NCI-H2081 (cell line): ENCODE measurements at places on chromosomes 1 and 21.

- no peak for DNase-seq
These were observed 95.9 kb upstream of the CCDC190 start for GRCh38 chr1:162956922-162957321.

- no peak for DNase-seq
These were observed 14.3 kb downstream of the NADK start for GRCh38 chr1:1763657-1764621.

GRCh38 chr21:33109574-33110339 is 39.8 kb downstream of the OLIG1 start:
- DNase-seq: no peak

DNA sequence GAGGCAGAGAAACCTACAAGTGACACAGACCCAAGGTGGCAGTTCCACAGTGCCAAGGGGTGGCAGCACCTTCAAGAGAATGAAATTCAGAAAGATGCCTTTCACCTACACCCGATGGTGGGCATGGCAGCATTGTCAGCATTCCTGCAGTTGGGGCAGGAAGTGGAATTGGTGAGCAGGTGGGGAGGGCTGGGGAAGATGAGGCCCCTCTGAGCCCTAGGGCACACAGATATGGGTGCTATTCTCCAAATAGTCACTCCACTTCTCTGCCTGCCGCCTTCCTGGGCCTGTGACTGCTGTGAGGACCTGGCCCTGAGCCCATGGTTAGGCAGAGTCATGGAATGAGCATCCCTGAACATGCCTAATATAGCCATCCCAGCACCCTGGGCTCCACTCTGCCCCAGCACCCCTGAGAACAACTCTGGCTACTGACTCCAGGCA is 8.3 kb downstream of the SHISA4 start:
- DNase-seq: peak; percentile 19

- DNase-seq: no peak
These were observed 3.3 kb upstream of the NT5C1A start for GRCh38 chr1:39675220-39675619.

GRCh38 chr1:155499953-155500639 is 62.5 kb downstream of the ASH1L start:
- peak; percentile 92 for DNase-seq
